Cortex of kidney (tissue), 1 donor: ENCODE measurements at places on chromosomes 1 and 21.

DNA sequence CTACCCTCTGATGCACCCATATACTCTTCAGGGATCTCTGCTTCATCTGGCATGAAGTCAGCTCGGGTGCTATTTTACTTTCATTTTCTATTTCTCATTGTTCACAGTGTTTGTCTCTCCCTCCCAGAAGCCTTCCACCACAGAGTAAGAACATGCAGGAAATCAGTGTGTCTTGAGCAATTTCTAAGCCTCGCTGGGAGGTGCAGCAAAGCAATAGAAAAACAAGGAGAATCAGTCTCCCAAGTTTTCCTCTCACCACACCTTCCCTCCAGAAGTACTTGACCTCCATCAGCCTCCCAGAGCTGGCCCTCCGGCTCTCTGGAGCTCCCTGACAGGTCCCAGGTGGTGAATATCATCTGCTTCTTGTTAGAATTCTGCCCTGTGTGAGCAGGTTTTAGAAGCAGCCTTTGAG lies 594.7 kb upstream of the CAMK1G start:
- no peak for DNase-seq

GRCh38 chr1:209873067-209873799 lies 45.5 kb downstream of the UTP25 start:
- no peak for DNase-seq

- no peak for DNase-seq
Observed at GRCh38 chr1:109011335-109011734, 30.6 kb downstream of the WDR47 start.

- DNase-seq, result no peak
Observed at GRCh38 chr1:30375156-30375555, 348.2 kb downstream of the MATN1 start.

GRCh38 chr1:187641907-187642306 lies 813.2 kb downstream of the PLA2G4A start:
- DNase-seq, result no peak

GRCh38 chr1:1039145-1039910 lies 19.4 kb downstream of the AGRN start:
- DNase-seq, result no peak

DNA sequence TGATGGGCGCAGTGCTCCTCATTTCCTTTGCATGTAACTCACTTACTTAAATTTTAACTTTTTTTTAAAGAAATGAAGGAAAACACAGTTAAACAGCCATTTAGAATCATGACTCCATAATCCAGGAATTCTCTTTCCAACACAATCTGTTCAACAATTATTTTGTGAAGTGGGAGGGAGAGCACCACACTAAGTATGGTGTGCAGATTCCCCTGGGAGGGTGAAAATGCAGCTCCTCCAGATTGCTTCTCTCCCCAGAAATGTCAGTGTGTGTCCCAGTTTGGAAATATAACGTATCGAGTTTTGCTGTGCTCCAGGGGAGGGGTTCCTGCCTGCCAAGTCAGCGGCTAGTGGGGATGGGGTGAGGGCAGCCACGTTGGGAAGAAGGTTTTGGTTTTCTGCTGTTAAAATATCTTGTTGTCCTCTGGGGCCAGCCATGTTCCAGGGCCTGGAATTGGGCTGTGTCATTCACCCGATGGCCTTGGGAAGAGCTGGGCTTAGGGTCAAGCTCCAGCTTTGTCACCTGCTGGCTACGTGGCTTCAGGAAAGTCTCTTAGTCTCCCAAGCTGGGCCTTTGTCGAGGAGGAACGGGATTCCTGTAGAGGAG lies 17.3 kb upstream of the DISP3 start:
- DNase-seq, result no peak

DNA sequence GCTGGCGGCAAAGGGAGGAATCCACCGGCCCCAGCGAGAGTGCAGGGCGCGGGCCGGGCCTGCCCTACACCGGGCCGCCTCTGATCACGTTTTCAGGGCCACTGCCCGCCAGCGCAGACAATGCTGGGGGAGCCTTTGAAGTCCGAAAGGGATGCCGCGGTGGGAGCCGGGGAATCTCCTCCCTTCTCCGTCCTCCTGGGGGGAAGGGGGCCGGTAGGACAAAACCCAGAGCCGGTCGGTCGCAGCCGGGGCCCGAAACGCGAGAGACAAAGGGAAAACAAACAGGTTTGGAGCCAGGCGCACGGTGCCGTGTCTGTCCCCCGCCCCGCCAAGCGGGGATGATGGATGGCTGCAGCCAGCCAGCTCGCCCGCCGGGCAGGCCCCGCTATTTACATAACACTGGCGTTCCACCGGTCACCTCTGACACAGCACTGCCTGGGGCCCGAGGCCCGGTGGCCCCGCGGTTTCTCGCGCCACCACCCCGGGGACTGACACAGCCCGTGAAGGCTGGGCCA lies 92.0 kb downstream of the CASZ1 start:
- DNase-seq, result no peak

DNA sequence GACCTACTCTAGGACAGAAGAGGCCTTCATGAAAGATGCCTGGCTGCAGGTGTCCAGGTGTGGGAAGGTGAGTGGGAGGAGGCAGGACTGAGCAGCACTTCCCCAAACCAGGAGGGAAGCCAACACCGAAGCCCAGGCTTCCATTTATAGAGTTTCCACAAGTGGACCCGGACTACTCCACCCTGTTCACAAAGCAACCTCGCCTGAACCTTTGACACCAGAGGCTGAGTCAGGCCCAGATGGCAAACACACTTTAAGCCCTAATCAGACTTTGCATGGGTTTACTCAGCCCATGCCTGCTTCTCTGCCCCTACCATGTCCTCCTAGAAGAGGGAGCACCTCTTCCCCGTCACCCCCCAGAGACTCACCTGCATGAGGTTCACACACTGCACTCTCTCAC lies 14.0 kb downstream of the PRR9 start:
- DNase-seq, result no peak

DNA sequence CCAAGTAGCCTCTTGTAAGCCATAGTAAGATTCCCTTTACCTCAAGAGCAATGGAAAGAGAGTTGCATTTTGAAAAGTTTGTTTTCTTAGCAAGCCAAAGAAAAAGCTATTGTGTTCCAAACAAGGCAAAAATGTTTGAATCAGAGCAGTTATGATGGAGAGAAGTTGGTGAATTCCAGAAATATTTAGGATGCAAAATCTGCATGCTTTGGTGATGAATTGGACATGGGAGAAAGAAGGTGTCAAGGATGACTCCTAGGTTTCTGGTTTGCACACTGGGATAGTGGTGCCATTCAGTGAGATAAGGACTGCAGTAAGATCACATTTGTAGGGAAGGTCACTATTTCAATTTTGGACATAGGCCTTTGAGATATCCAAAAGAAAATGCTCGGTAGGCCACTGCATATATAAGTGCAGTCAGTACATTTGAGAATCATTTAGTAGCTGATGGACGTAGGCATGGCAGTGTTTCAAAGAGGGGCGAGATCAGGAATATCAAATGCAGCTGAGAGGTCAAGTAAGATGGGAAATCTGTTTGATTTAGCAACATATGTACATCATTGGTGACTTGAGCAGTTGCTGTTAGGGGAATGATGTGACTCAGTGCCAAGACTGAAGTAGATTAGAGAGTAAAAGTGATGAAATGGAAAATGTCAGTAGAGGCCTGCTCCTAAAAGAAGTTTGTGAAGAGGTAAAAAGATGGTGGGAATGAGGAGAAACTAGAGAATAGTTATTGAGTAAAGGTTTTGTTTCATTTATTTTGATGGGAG lies 33.9 kb upstream of the GPR25 start:
- no peak for DNase-seq

GRCh38 chr21:31235671-31236450 lies 108.2 kb downstream of the TIAM1 start:
- no peak for DNase-seq

GRCh38 chr1:31785020-31785946 lies 21.1 kb upstream of the ADGRB2 start:
- DNase-seq, result no peak

DNA sequence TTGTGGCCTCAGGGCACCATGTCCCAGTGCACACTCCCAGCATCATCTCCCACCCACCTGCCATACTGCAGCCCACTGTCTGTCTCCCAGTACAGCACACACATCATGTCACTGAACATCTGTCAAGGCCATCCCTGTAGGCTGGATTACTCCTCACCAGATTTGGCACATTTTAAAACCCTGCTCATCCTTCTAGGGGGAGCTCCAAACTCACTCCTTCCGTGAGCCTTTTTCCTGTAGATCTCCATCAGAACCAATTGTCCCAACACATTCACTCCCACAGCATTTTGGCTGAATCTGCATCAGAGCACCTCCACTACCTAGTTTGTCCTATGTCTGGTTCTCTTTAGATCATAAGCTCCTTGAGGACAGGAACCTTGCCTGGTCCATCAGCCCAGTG lies 58.6 kb upstream of the GRIK3 start:
- no peak for DNase-seq

DNA sequence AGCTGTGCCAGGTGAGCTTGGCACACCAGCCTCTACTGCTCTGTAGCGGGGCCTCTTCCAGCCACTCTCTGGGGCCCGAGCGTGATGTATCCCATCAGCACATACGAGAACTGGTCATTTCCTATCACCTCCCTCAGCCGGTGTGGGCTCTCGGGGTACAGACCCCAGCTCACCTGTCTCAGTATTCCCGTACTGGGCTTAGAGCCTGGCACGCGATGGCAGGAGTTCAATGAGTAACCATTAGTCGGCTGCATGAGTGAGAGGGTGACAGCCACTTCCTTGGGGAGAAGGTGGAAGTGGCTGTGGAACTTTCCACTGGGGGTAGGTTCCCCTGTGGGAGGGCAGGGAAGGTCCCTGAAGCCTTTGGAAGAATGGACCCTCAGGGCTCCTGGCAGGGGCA lies 46.1 kb downstream of the ECE1 start:
- no peak for DNase-seq

DNA sequence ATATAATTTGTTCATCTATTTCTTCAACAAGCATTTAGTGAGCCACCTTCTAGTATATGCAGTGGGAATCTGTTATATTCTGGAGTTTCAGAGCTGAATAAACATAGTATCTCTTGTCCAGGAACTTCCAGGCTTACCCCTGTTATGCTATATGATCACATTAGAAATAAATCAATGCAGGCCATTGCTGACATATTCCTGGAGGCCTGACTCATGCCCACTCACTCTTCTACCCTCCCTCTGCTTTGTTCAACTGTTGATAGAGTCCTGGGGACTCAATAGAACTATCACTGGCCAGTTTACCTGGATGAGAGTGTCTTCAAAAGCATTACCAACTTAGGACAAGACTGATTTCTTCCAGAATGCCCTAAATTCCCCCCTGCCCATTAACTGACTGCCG lies 29.3 kb upstream of the SRSF10 start:
- DNase-seq, result no peak

- DNase-seq, result no peak
Observed at GRCh38 chr1:87795615-87796337, 467.1 kb downstream of the LMO4 start.

GRCh38 chr1:55684131-55684650 lies 469.0 kb upstream of the USP24 start:
- DNase-seq, result no peak

DNA sequence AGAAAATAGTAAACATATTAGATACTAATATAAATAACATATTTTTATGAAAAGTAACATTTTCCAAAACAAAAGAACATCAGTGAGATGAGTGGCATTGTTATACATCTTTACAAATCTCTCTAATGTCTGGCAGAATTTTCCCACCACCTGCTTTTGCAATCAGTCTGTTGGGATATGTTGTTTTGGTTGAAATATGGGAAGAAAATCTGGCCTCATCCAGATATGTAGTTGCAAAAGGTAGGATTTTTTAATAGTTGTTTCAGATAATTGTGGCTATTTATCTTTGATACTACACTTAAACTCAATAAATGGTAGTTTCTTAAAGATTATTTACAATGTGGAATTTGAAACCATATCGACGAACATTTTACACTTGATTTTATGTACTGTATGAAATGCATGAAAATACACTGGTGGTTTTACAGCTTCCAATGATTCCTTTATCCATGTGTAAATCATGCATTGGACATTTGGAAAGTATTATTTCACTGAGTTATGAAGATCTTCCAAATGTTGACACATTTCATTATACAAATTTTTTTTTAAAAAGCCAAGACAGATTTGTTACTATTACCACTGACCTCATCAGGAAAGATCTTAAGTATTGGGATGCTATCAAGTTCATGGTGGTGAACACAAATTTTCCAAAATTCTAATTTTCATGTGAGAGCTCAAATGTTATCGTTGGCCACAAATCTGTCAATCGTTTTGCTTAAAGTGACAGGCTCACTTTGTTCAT lies 74.1 kb upstream of the CD34 start:
- DNase-seq, result no peak

GRCh38 chr1:227191607-227192006 lies 126.7 kb downstream of the CDC42BPA start:
- no peak for DNase-seq

- no peak for DNase-seq
Observed at GRCh38 chr1:205933671-205934618, 9.3 kb downstream of the SLC26A9 start.

GRCh38 chr1:210417881-210418280 lies 89.2 kb downstream of the HHAT start:
- DNase-seq, result no peak

DNA sequence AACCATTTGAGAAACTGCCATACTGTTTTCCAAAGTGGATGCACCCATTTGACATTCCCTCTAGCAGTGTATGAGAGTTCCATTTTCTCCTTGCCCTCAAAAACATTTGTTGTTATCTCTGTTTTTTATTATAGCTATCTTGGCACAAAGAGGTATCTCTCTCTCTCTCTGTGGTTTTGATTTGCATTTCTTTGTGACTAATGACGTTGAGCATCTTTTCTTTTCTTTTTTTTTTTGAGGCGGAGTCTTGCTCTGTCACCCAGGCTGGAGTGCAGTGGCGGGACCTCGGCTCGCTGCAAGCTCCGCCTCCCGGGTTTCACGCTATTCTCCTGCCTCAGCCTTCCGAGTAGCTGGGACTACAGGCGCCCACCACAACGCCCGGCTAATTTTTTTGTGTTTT lies 17.4 kb upstream of the ZMYM6 start:
- no peak for DNase-seq

- DNase-seq, result no peak
Observed at GRCh38 chr1:39063775-39064174, 37.6 kb downstream of the NDUFS5 start.

GRCh38 chr1:175773571-175773970 lies 30.2 kb upstream of the TNR start:
- no peak for DNase-seq

GRCh38 chr1:83756984-83757717 lies 241.8 kb downstream of the TTLL7 start:
- no peak for DNase-seq

GRCh38 chr21:44870748-44871495 lies 2.6 kb downstream of the PTTG1IP start:
- DNase-seq, result no peak
